Brain (organoid and tissue), 16 donors: ENCODE measurements at places on chromosomes 4 and X. TPM values are rescaled to one million over a fixed set of nuclear protein-coding genes. Genes with fewer than 3 reads are reported as not detected.
A peak's percentile ranks its signal among the peaks of the same experiment; 100 is the strongest.

DNA sequence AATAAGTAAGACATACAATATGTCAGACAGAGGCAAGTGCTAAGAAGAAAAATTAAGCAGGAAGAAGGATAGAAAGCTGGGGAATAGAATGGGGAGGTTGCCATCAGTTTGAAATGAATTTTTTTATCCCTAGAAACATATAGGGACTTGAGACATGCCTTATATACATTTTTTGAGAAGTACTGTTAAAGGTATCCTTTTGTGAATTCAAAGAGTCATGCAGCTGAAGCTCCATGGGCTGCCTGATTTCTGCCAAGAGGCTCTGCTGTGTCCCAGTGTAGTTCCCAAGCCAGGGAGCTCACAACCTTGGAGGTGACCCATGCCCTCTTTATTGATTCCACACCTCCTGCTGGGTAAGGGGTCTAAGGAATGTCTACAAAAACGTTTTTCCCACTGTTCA lies 564.6 kb upstream of the DIPK2B start:
- DNase-seq, result no peak

GRCh38 chr4:110087070-110087708 lies 111.2 kb downstream of the ELOVL6 start:
- DNase-seq, result peak; percentile 73

Gene SHROOM4
- 4.6 TPM for polyA plus RNA-seq

DNA sequence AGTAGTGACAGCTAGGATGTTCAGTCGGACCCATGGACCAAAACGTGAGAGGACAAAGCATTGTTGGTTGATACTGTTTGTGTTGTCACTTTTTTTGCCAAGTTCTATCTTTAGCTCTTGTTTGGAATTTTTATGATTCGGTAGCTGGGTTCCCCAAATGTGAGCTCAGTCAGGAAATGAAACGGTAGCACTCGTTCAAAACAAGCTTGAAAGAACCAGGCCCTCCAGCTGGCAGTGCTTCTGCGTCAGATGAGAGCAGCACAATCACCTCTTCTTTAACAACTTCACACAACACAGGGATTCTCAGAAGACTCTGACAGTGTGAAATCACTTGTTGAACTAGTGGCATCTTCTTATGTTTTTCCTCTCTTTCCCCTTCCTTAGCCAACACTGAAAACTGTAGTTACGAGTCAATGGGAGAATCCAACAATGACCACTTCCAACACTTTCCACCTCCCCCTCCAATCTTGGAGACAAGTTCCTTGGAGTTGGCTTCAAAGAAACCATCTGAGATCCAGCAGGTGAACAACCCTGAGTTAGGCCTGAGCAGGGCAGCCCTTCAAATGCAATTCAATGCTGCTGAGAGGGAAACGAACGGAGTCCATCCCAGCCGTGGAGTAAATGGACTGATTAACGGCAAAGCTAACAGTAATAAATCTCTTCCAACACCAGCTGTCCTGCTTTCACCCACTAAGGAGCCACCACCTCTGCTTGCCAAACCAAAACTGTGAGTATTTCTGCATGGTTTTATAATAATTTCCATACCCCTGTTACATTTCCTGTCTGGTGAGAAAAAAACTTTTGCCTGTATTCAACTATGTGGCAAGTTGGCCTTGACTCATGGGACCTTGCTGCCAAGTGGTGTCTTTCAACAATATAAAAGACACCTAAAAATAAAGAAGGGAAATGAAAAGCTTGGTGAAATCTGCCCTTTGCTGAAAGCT lies 214.6 kb downstream of the PALLD start:
- DNase-seq, result no peak

GRCh38 chr4:19472666-19473065 lies 779.0 kb upstream of the SLIT2 start:
- no peak for DNase-seq

Gene BMP2K
- polyA plus RNA-seq, result 4.4 TPM

DNA sequence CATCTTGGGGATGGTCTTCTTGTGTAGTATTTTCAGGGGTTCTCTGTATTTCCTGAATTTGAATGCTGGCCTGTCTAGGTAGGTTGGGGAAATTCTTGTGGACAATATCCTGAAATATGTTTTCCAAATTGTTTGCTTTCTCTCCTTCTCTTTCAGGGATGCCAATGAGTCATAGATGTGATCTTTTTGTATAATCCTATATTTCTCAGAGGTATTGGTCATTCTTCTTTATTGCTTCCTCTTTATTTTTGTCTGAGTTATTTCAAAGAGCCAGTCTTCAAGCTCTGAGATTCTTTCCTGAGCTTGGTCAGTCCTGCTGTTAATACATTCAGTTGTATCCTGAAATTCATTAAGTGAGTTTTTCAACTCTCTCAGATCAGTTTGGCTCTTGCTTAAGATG lies 73.1 kb downstream of the MAMLD1 start:
- DNase-seq, result no peak

GRCh38 chrX:131918839-131919238 lies 104.3 kb upstream of the STK26 start:
- no peak for DNase-seq

Gene RIBC1
- polyA plus RNA-seq, result 4.4 TPM

DNA sequence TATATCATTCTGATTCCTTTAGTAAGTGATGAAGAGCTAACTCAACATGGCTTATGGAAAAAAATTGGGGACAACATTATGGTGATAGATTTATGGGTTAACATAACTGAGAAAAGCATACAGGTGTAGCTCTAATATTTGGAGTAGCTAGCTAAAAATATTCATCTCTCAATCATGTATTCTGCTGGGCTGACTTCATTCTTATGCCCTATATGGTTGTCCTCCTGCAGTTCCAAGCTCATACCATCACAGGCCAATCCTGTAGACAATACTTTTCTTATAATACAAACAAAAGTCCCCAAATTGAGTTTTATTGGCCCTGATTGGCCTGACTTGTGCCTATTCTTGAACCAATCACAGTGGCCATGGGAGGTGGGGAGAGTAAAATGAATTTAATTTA lies 6.7 kb upstream of the FAM241A start:
- no peak for DNase-seq

- DNase-seq, result no peak
Observed at GRCh38 chr4:41146196-41146595, 68.1 kb downstream of the APBB2 start.

DNA sequence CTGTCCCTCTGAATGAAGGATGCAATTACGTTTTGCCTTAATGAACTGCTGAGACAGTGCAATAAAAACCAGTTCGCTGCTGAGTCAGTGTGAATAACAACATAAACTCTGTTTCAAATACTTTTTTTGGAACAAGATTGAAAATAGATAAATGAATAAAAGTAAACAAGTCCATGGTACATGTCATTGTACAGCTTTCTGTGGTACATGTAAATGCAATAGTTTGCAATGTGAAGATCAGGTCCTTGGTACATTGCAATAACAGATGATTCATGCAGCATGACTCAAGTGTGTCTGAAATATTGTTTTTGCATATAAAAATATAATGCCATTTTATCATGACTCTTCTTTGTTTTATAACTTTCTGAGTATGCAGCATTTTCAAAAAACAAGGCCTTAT lies 193.4 kb upstream of the PACRGL start:
- DNase-seq, result no peak

GRCh38 chrX:44344687-44345086 lies 1.2 kb upstream of the EFHC2 start:
- no peak for DNase-seq

DNA sequence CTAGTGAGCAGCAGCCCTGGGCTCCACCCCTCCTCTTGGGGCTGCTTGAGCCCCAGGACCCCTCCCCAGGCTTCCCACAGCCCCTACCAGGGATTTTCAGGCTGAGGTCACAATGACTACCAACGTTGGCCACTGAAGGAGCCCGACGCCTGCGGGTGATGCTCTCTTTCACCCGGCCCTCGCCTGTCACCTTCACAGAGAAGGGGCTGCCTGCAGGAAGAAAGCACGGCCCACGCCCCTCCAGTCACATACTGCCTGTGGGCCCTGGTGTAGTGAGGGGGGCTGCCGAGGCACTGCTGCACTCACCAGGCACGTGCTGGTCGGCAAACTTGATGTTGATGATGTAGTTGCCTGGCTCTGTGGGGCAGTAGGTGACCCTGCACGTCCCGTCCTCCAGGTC lies 22.0 kb downstream of the FLNA start:
- no peak for DNase-seq

DNA sequence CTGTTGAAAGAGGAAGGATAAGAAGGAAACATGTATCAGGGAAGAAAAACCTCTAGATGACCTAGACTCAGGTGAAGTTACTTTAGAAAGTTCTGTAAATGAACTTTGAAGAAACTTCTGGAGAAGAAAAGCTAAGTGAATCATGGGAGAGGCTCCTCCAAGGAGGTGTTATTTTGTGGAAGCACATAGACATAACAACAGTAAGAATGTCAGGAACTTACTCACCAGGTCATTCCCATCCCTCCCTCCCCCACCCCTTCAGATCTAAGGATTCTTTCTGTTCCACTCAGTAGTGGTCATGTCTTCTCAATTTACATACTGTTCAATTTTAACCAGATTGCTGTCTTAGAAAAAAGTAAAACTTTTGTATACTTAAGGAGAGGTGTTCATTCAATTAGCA lies 310.5 kb upstream of the DDX53 start:
- DNase-seq, result no peak

- no peak for DNase-seq
Observed at GRCh38 chr4:70914631-70915030, 12.5 kb downstream of the MOB1B start.
